ENCODE measurements at places on chromosomes 3 and 15.

GRCh38 chr3:56980798-56981390 lies 79.6 kb upstream of the SPATA12 start:
- DNase-seq: peak; percentile 71

DNA sequence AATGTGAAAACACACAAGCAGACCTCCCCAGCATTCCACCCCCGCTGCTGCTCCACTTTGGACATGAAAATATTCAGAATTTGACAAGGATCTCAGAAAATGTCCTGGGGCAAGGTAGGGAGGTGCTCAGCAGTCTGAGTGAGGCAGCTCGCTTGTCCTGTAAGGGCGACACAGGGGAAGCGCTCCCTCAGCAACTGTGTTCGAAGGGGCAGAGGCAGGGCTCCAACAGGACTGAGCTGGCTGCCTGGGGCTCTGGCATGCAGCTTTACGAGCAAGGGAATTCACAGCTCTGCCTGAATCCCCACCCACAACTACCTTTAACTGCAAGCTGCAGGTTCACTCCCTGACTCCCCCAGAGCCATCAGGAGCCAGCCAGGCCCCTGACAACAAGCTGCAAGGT lies 287.0 kb upstream of the LYSMD4 start:
- no peak for DNase-seq

- DNase-seq: no peak
These were observed 64.7 kb downstream of the RGMA start for GRCh38 chr15:93024293-93024692.

DNA sequence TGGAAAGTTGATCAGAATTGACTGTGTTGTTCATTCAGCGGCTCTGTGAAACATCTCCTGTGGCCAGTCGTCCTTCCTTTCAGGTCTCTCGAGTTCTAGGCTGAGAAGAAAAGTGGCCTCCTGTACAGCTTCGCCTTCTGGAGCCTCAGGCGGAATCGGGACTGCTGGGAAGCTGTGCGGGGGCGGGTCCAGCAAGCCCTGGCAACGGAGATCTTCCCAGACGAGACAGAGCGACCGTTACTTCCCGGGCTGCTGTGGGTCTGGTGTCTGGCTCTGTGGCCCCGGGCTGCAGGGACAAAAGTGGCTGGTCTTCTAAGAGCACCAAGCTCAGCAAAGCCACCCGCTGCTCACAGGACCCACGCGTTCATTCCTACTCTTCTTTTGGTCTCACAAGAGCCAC lies 88.6 kb upstream of the CACNA2D3 start:
- no peak for DNase-seq

- DNase-seq: no peak
These were observed 522.2 kb downstream of the FHIT start for GRCh38 chr3:60729056-60729455.

GRCh38 chr3:197201791-197202452 lies 96.5 kb downstream of the DLG1 start:
- no peak for DNase-seq

Measured in KBM-7 (cell line).